ENCODE measurements at places on chromosomes 13 and 19.
A peak's percentile ranks its signal among the peaks of the same experiment; 100 is the strongest.

DNA sequence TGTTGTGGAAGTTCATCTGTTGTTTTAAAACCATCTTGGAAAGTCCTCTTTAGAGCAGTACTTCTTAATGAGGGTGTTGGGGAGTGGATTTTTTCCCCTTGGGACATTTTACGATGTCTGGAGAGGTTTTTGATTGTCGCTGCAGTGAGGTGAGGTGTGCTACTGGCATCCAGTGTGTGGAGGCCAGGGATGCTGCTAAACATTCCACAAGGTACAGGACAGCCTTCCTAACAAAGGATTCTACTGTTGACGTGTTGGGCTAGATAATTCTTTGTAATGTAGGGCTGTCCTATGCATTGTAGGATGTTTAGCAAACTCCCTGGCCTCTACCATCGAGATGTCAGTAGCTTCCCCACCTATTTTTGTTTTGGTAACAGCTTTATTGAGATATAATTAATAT lies 33.3 kb downstream of the NAA16 start:
- no peak for DNase-seq

DNA sequence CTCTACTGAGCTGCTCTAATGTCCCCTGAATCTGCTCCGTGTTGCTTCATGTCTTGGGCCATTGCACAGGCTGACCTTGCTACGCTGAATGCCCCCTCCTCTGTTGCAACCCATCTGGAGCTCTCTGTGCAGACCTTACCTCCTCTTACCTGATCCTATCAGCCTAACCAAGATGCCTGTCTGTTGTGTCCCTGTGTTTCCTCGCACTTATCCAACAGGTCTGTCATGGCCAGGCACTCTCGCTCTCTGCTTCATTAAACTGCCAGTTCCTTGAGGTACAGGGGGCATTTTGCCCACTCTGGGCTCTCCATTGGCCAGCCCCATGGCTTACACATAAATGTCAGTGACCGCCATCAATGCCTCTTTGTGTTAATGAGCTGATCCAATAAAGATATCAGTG lies 277.7 kb upstream of the TSHZ3 start:
- DNase-seq = no peak

- no peak for DNase-seq
Observed at GRCh38 chr13:51723529-51723928, 80.4 kb downstream of the DHRS12 start.

- DNase-seq = no peak
Observed at GRCh38 chr19:52191951-52192350, 2.1 kb downstream of the PPP2R1A start.

DNA sequence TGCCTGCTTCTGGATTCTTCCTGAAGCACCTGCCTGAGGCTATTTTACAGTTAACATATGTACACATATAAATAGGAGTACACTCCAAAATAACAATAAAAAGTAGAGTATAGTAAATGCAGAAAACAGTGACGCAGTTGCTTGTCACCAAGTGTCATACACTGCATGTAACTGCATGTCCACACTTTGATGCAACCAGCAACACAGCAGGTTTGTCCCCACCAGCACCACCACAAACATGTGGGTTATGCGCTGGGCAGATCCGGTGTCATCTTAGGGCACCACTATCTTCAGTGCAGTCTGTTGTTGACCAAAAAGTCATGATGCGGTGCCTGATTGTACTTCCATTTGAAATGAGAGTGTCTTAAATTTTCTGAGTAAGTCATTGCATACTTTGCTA lies 51.3 kb downstream of the COL4A2 start:
- DNase-seq = no peak

DNA sequence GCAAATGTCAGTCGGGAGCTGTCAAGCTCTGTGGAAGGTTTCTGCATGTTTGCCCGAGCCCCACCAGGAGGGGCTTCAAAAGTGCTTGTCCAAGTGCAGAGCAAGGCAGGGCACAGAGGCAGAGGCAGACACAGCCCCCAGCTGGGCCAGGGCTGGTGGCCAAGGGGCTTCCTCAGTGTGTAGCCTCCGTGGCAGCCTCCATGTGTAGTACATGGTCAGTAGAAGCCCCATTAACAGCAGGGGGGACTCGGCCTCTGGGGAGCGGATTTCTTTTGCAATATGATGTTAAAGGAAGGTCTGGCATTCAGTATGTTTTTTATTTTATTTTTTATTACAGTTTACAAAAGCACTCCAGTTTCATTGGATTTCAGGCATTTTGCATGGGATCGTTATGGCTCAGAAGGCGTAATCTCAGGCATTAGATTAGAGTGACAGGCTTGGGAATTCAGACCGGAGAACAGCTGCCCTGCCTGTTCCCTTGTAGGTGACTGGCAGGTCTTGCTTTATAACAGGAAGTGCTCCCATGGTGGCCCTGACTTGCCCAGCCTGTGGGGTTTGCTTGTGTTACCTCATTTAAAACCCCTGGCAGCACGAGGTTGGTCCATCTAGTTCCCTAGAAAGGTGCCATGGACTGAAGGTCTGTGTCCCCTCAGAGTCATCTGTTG lies 129.2 kb downstream of the KDM4B start:
- no peak for DNase-seq

GRCh38 chr13:46396341-46396740 lies 9.3 kb upstream of the RUBCNL start:
- no peak for DNase-seq

DNA sequence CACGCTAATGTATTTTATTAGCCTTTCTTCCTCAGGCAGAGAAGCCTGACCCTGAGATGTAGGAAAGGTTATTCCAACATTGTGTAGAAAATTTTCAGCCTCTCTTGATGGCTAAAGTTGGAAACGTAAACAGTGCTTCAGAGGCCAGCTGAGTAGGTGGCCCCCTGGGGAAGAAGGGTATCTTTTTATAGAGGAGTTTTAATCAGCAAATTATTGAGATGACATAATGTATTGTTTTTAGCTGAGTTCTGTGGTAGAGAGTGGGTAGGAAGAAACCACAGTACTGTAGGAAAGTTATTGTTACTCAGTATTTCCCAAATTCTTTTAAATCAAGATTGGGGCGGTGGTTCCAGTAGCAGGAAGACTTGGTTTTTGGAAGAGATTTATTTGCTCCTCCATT lies 268.8 kb downstream of the DLEU7 start:
- DNase-seq = no peak

GRCh38 chr19:39407410-39407659 lies 688 bp downstream of the ZFP36 start:
- DNase-seq = peak; percentile 60

DNA sequence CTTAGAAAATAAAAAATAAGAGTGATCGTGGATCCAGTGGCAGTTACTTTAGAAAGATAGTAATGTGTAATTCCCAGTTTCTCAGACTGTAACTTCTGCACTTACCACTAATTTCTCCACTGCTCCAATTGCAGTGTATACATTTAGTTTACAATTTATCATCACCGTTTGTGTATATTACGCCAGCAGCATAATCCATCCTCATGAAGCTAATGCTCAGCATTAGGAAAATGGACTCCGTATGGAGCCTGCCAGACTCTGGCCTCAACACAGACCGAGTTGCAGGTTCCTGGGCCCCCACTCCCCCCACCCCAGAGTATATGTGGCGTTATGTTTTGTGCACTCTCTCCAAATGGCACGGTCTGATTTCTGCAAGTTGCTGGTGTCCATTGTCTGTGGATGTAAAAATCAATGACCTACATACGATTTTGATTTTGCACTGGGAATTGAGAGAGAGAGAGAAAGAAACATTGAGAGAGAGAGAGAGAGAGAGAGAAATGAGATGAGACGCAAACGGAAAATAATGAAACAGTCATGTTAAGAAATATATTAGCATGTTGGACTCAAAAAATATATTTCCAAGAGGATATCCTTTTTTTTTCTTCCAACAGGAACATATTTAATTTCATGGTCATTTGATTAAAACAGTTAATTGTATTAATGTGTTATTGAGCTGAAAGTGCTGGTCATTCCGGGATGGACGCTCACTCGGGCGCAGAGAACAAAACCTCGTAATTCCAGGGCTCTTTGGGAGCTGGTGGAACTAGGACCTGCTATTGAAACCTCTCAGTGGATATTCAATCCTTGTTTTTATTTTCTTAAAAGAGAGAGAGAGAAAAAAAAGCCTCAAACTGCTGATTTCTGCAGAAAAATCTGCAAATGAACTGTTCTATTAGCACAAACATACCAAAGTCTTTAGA lies 278.8 kb downstream of the TSHZ3 start:
- no peak for DNase-seq

DNA sequence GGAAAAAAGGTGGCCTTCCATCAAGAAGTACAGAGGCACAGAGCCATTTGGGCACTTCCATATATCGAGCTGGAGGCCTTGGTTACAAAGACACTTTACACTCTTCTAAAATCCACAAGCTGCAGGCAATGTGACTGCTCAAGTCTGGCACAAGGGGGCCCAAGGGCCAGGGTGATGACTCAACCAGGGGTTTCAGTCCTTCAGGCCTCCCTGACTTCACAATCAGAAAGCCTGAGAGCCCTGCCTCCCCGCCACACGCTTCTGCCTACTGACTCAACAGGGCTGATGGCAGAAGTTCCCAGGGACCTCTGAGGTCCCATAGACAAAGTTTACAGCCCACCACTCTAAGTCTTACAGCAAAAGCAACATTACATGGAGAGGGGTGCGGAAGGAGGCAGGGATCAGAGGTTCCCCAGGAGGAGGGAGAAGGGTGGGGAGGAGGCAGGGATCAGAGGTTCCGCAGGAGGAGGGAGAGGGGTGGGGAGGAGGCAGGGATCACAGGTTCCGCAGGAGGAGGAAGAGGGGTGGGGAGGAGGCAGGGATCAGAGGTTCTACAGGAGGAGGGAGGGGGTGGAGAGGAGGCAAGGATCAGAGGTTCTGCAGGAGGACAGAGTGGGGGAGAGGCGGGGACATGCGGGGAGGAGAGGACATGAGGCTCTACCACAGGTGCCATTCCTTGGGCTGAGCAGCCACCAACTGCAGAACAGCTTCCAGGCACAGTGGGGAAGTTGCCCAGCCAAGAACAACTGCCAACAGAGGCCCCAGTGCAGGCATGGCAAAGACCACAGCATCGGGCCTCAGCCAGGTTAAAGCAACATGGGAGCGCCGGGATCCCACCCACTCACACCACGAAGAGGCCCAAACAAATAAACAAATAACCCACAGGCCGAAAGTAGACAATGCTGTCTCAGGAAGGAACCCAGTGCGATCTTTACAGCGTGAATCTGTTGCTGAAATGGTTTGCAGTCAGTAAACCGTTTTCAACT lies 52.0 kb downstream of the SLC7A1 start:
- DNase-seq = peak; percentile 83

DNA sequence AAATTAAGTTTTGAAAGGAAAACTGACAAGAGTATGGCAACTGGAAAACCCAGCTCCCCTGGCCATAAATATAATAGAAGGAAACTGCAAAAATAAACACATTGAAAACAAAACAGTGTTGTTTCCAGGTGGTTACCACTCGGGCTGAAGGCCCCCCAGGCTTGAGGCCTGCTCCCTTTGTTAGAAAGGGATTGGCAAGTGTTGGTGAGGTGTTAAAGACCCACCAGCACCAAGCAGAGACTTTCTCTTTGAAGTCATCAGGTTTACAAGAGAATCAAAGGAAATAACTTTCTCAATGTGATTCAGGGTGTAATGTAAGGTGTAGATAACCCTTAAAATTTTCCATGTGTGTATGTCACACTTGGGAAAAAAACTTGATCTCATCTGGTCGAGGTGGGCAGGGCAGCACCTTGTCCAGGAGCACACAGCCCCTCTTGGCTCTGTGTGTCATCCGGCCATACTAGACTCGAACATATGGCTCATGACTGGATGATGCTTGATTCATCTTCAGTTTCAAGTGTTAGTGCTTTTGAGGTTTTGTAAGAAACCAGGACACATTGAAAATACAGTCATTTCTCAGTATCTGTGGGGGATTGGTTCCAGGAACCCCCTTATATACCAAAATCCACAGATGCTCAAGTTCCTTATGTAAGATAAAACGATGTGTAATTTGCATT lies 7.8 kb downstream of the ACTN4 start:
- peak; percentile 57 for DNase-seq

DNA sequence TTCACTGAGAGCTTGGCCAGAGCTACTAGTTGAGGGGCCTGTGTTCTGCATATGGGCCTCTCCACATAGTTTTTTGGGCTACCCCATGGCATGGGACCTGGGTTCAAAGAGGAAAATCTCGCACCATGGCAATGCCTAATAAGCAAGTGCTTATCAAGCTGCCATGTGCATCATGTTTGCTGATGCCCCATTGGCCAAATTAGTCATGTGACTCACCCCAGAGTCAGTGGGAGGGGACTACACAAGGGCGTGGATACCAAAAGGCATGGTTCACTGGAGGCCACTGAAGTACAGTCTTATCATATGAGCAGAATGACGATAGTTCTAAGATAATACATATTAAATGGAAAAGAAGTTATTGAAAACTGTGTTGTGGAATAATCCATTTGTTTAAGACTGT lies 214.8 kb downstream of the LMO7 start:
- DNase-seq = no peak

DNA sequence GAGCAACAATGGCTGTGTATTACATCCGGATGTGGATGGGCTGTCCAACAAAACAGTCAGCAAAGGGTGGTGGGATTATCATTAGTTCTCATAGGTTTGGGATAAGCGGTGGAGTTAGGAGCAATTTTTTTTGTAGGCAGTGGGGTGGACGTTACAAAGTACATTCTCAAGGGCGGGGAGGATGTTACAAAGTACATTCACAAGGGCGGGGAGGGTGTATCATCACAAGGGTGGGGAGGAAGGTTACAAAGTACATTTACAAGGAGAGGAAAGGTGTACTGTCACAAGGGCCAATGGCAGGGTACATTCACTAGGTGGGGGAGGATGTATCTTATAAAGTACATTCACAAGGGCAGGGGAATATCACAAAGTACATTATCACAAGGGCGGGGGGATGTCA lies 20.8 kb upstream of the ZNF561 start:
- no peak for DNase-seq

DNA sequence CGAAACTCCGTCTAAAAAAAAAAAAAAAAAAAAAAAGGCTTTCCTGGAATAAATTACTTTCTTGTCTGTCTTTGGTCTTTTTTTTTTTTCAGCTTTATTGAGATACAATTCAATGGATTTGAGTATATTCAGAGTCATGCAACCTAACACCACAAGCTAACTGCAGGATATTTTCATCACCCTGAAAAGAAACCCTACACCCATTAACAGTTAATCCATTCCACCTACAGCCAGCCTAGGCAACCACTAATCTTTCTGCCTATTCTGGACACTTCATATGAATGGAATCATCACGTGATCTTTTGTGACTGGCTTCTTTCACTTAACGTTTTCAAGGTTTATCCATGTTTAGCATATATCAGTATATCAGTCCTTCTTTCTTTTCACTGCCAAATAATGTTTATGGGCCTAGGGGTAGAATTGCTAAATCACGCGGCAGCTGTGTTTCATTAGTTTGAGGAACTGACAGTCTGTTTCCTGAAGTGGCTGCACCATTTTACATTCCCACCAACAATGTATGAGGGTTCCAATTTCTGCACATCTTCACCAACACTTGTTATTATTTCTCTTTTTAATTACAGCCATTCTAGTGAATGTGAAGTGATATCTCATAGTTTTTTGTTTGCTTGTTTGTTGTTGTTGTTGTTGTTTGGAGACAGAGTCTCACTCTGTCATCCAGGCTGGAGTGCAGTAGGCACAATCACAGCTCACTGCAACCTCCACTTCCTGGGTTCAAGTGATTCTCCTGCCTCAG lies 19.9 kb downstream of the LRFN3 start:
- no peak for DNase-seq

GRCh38 chr19:35059006-35059798 lies 17.7 kb downstream of the HPN start:
- DNase-seq = no peak

GRCh38 chr13:42617221-42617620 lies 43.3 kb downstream of the TNFSF11 start:
- DNase-seq = no peak

- DNase-seq = no peak
Observed at GRCh38 chr13:45316338-45316737, 24.6 kb downstream of the TPT1 start.

Measured in stimulated activated CD4-positive, alpha-beta T cell treated with anti-CD3 and anti-CD28 coated beads, Interleukin-1b, Interleukin-23, amount 100 ng/mL, for 48 hours (primary cell).